ENCODE measurements at places on chromosomes 16 and 17.

- DNase-seq, result no peak
These were observed 17.7 kb upstream of the SLC12A3 start for GRCh38 chr16:56847173-56847910.

GRCh38 chr17:75048249-75048878 is 1.3 kb downstream of the KCTD2 start:
- no peak for DNase-seq

GRCh38 chr16:25213709-25214397 is 2.9 kb upstream of the AQP8 start:
- DNase-seq, result no peak

DNA sequence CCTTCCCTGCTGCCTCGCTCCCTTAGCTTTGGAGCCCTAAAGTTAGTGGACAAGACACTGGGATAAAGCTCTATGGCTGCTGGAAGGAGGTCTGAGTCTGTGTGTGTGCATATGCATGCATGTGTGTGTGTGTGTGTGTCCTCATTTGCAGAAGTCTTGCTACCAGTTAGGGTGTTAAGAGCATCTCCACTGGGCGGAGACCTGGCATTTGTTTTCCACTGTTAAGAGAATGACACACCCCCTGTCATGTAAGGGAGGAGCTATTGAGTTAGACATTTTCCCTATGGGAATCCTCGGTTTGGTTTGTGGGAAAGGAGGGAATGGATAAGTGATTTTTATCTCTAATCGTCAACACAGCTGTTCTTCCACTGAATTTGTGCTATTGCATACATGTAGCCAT is 24.8 kb upstream of the ARHGAP23 start:
- DNase-seq, result no peak

DNA sequence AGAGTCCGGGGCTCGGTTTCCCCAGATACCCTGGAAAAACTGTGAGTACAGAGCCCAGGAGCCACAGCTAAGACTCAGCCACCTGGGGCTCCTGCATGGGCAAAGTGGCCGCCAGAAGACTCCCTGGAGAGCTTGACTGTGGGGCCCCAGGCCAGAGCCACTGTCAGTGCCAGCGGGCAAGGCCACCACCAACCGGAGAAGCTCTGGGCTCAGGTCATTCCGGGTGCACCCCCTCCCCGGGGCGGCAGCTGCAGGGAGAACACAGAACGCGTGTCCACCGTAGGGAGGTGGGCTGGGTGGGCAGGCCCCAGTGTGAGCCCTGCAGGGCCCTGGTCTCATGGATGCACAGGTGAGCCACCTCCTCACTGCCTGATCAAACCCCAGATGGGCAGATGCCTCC is 22.3 kb upstream of the RBFOX3 start:
- DNase-seq, result no peak

- DNase-seq, result peak; percentile 74
These were observed 6.0 kb upstream of the TPPP3 start for GRCh38 chr16:67399218-67399733.

GRCh38 chr17:64016231-64016784 is 4.1 kb downstream of the ICAM2 start:
- DNase-seq, result no peak

GRCh38 chr17:60163108-60163784 is 13.5 kb downstream of the CA4 start:
- DNase-seq, result no peak

DNA sequence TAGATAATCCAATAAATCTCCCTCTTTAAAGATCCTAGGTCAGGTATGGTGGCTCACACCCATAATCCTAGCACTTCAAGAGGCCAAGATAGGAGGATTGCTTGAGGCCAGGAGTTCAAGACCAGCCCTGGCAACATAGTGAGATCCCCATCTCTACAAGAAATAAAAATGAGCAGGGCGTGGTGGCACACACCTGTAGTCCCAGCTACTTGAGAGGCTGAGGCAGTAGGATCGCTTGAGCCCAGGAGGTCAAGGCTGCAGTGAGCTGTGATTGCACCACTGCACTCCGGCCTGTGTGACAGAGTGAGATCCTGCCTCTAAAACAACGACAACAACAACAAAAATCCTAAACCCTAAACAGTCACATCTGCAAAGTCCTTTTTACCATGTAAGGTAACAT is 2.0 kb upstream of the CCL22 start:
- no peak for DNase-seq

- DNase-seq, result no peak
These were observed 29.7 kb upstream of the MRPS23 start for GRCh38 chr17:57879437-57880085.

DNA sequence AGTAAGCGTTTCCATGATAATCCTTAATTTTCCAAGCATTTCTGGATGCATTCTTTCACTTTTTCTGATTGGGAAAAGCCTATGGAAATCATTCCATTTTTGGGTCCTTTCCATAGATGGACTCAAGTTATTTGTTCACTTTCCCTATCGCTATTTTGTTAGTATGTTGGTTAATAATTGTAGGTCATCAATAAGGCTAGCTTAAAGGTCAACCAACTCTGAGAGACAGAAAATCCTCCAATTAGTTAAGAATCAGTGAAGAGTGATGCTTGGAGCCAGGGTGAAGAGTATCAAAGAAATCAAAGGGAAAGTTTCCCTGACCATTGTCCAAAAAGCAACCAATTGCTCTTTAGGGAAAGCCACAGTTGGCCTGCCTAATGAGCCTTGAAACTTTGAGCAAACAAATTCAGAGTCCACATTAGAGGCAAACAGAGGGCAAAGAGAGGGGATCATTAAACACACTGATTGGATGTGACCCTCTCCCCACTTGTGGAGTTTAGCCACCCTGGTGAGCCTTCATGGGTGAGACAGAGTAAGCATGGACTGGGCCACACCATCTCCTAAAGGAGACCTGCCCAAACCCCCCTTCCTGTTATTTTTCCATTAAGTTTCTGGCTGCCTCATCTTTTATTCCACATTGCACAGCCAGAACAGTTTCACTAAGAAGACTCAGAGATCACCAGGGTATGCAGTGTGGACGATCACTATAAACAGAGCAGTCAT is 133.4 kb upstream of the DYNLRB2 start:
- DNase-seq, result no peak

DNA sequence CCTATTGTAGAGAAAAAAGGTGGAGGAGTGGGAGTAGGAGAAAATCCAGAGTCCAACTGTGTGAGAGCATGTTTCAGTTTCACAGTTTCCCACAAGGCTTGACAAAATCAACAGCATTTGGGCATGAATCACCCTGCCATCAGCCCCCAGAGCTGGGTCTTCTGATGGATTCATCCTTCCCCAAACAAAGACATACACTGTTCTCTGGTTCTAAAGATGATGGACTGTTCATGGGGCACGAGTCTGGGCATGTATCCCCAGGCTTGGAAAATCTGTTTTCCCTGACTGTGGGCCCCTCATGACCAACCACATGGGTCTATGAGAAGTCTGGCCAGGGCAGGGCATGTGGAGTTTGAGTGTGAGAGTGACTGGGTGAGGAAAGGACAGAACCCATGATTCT is 210.4 kb upstream of the IRX5 start:
- DNase-seq, result no peak

- DNase-seq, result no peak
These were observed 837 bp upstream of the PER1 start for GRCh38 chr17:8153031-8153451.

DNA sequence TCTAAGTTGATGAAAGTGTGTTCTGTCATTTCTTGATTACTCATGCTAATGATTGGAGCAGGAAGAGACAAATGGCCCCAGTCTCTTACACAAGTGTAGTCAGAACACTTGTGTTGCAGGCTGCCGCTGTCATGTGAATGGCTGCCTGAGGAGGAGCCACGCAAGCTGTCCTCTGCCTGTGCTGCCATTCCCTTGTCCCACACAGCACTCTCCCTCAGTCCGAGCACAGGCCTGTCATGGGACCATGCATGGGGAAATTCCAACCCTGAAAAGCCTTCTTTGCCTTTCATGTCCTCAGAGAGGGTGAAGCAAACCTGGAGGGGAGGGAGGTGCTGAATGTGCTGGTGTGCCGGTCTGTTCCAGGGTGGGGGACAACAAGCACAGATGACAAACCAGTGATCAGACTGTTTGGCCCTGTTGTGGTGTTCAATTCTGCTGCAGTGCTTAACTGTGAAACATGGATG is 109.4 kb downstream of the MRTFB start:
- DNase-seq, result no peak
